ENCODE measurements at places on chromosomes 4 and X. TPM values are rescaled to one million over a fixed set of nuclear protein-coding genes. Genes with fewer than 3 reads are reported as not detected.

NKX6-1 gene
- total RNA-seq, result 0.33 TPM

MAGEB17 gene
- total RNA-seq, result 0.33 TPM

DNA sequence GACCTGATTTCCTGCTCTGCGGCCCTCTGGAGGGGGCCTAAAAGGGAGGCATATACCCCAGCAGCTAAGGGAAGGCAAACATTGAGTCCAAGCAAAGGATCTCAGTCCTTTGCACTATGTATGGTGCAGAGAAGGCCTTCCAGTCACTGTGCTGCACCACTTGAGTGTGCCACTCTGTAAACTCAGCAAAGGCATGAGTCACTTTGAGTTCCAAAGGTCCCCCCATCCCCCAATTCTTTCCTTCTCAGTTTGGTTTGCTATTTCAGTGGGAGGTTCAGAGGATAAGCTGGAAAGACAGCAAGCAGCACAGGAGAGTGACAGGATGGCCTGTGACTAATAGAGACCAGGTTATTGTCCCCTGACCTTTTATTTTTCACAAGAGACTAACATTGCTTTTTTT lies 131.3 kb downstream of the FHDC1 start:
- no peak for DNase-seq
- no peaks in the 10 kb centered on the region for H3K4me1 ChIP-seq
- no peaks in the 10 kb centered on the region for H3K27me3 ChIP-seq
- H3K36me3 ChIP-seq, result no peaks in the 10 kb centered on the region
- no peak overlapping the region for H3K4me3 ChIP-seq

DNA sequence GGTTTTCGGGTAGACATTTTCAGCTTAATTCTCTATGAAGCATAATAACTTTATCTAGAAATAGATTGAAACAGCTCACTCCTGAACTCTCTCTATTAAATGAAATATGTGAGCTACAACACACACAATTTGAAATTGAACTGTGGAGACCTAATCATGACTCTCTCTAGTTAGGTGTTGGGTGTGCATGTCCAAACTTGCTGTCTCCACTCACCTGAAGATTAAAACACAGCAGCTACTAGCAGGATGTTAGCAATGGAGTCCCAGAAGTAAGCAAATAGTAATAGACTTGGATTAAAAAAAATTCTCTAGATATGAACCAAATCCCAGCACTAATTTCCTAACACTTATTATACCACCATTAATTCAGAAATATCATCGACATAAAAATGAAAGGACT lies 173.1 kb downstream of the FSTL5 start:
- H3K27me3 ChIP-seq, result no peaks in the 10 kb centered on the region
- DNase-seq, result no peak
- H3K27ac ChIP-seq, result no peak overlapping the region
- no peak overlapping the region for H3K4me3 ChIP-seq
- no peaks in the 10 kb centered on the region for H3K4me1 ChIP-seq
- H3K36me3 ChIP-seq, result no peaks in the 10 kb centered on the region

GRCh38 chr4:126465341-126465740 lies 1150.6 kb downstream of the FAT4 start:
- DNase-seq, result no peak
- no peaks in the 10 kb centered on the region for H3K36me3 ChIP-seq
- H3K4me3 ChIP-seq, result no peak overlapping the region
- no peak overlapping the region for H3K27ac ChIP-seq
- H3K4me1 ChIP-seq, result no peaks in the 10 kb centered on the region
- H3K27me3 ChIP-seq, result no peaks in the 10 kb centered on the region
